Cardiac muscle cell (in vitro differentiated cells and primary cell): ENCODE measurements at places on chromosomes 2 and 18. TPM values are rescaled to one million over a fixed set of nuclear protein-coding genes. Genes with fewer than 3 reads are reported as not detected.

PIAS2 gene
- total RNA-seq = 29.8 and 37.8 TPM in 2 replicates

CENPO gene
- 15.1 and 16.1 TPM in 2 replicates for total RNA-seq

ARHGAP25 gene
- total RNA-seq = 3.0 and 7.7 TPM in 2 replicates

MYO1B gene
- total RNA-seq = 38.8 and 44.5 TPM in 2 replicates

NT5C1B gene
- total RNA-seq = not detected in 2 replicates

CTAGE1 gene
- total RNA-seq = not detected in 2 replicates

DNA sequence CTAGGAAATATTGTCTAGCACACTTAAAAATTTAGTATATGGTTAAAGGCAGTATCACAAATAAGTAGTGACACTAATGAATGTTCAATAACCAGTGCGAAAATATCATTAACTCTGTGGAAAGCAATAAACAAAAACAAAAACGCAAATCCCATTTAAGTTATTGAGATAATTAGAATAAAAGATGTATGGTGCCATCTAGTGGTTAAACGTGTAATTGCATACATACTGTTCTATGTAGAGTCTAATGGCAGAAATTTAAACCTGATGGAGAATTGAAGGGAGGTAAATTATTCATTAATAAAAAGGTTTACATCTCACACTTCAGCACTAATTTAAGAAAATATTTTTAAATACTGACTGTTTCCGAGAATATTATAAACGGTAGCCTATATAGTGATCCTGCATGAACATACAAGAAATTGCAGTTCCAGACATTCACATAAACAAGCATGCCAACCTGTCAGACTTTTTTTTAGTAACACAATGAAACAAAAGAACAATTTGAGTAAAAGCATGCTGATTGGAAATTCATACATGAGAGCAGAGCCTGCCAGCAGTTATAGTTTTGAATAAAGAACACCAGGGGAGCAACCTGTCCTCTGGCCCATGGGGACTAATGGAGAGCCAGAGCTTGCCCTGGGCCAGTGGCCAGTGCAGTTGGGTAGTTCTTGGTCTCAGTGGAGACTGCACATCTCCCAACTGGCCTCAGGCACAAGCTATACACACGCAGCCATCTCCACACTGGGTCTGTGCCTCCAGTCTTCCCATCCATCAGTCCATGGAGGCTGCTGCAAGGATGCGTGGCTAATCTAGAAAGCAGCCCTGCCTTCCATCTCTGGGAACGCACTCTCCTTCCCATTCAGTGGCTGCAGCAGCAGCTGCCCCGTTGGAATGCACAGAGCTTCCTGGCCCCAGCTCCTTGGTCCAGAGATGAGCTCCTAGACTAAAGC lies 28.0 kb downstream of the GCG start:
- H3K27ac ChIP-seq = no peak overlapping the region
- H3K27me3 ChIP-seq = no peaks in the 10 kb centered on the region
- no peaks in the 10 kb centered on the region for H3K4me1 ChIP-seq
- no peak overlapping the region for H3K4me3 ChIP-seq
- H3K36me3 ChIP-seq = no peaks in the 10 kb centered on the region

GRCh38 chr18:28725876-28726275 lies 548.9 kb upstream of the CDH2 start:
- no peaks in the 10 kb centered on the region for H3K36me3 ChIP-seq
- no peaks in the 10 kb centered on the region for H3K27me3 ChIP-seq
- H3K4me1 ChIP-seq = peaks cover 4% of the 10 kb centered on the region
- no peak overlapping the region for H3K4me3 ChIP-seq
- DNase-seq = no peak

GRCh38 chr18:2909431-2910140 lies 62.8 kb downstream of the EMILIN2 start:
- H3K36me3 ChIP-seq = peaks cover 29% of the 10 kb centered on the region
- DNase-seq = no peak
- H3K4me1 ChIP-seq = no peaks in the 10 kb centered on the region
- no peaks in the 10 kb centered on the region for H3K27me3 ChIP-seq

- no peak overlapping the region for H3K27ac ChIP-seq
- no peaks in the 10 kb centered on the region for H3K4me1 ChIP-seq
- no peak overlapping the region for H3K4me3 ChIP-seq
- H3K27me3 ChIP-seq = no peaks in the 10 kb centered on the region
Observed at GRCh38 chr18:67621049-67621713, 104.7 kb upstream of the DSEL start.

DNA sequence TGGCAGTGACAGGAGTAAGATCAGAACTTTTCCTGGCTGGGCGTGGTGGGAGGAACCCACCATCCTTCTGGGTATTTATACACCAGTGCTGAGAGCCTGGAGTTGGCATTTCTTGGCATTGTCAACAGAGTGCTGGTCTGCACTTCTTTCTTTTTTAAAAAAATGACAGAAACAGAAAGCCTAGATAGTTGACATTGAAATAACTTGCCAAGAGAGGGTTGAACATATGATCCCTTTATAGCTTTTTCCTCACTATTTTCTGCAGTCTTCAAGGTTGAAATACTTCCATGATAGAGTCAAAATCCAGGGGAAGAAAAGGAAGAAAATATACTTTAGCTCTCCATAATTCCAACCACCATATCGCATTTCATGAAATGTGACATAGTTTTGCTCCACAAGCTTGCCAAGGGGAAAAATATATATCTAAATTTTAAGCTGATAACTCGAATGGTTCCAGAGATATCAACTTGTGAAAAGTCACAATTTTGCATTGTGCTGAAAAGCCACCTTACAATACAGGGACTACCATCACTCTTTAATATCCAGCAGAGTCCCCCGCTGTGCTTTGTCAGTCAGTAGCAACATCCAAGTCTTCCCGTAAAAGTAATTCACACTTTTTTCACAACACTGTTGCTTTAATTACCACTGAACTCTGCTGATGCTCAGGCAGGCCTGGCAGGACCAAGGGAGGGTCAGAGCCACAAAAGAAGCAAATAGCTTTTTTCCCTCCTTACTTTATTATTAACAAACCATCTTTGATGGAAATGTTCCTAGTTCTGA lies 764.9 kb upstream of the FANCL start:
- H3K27ac ChIP-seq = no peak overlapping the region
- no peak for DNase-seq
- H3K4me3 ChIP-seq = no peak overlapping the region
- no peaks in the 10 kb centered on the region for H3K27me3 ChIP-seq
- H3K36me3 ChIP-seq = no peaks in the 10 kb centered on the region

DNA sequence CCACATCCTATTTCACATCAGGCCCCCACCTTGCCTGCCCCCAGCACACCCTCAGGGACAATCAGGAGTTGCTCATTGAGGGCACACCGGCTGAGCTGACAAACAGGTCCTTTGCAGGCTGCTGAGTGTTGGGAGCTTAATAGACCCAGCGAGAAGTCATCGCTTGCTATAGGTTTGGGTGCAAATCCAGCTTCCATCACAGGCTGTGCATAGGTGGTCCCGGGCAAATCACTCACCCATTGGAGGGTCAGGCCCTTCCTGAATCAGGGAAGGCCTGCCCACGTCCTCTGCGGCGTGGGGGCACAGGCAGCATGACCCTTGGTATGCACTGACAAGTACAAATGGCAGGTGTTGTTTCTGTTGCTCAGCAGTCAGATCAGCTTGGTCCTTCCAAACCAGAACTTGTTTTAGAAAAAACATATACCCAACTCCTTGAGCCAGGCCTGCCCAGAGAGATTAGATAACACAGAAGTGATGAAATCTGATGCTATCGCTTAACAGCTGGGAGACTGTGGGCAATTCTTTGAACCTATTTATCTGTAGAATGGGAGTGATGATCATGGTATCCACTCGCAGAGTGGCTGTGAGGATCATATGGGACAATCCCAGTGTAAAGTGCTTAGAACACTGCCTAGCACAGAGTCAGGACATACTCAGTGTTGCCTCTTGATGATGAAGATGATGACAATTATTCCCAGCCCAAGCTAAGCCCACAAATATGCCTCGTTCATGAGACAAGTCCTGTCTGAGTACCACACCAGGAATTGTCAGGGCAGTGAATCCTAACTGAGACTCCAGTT lies 34.9 kb downstream of the SMAD7 start:
- peak overlapping the region; percentile 93 for H3K27ac ChIP-seq
- H3K4me1 ChIP-seq = peaks cover 24% of the 10 kb centered on the region
- no peak overlapping the region for H3K4me3 ChIP-seq
- H3K36me3 ChIP-seq = peaks cover 3% of the 10 kb centered on the region
- H3K27me3 ChIP-seq = no peaks in the 10 kb centered on the region
- DNase-seq = no peak
